HT-29 (cell line): ENCODE measurements at places on chromosomes 7 and 10. TPM values are rescaled to one million over a fixed set of nuclear protein-coding genes. Genes with fewer than 3 reads are reported as not detected.

- no peak for DNase-seq
Observed at GRCh38 chr10:44307691-44308090, 77.2 kb downstream of the CXCL12 start.

GRCh38 chr7:142188154-142188553 is 69.7 kb downstream of the PRSS58 start:
- no peak for DNase-seq

- DNase-seq = peak; percentile 28
Observed at GRCh38 chr10:109912335-109913281, 10.7 kb downstream of the XPNPEP1 start.

GRCh38 chr7:139743967-139744767 is 33.6 kb downstream of the HIPK2 start:
- no peak for DNase-seq

GRCh38 chr10:30857803-30858202 is 173.9 kb downstream of the ZNF438 start:
- no peak for DNase-seq

DNA sequence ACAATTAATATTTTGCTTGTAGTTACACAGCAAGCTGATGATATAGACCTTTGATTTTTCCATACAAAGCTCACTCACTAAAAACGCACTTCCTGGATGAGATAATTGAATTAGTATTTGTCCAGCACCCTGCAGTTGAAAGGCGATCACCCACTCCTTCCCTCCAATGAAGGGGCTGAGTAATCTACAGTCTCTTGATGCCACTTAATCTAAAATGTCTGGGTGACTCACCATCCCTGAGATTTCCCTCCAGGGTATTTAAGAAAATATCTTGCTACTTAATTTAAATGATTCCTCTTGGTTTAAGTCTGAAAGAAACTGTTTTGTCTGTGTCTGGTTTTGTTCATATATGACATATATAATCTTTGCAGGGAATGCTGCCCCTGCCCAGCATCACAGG is 515.3 kb downstream of the GRID1 start:
- DNase-seq = no peak

DNA sequence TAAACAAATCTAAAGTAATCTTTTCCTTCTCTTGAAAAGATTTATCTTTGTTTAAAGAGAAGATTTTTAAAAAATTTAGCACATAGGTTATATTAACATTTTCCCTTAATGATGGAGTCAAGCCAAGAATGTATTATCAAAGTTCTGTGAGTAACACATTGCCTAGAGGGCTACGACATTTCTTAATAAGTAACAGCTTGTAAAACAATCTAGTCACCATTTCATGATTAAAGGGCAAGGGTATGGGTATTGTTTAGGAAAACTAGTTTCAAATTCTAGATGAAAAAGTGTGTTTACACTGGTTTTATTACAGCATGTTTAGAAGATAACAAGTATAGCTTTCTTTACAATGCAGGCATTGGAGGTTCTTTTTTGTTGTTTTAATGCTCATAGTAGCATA is 28.6 kb upstream of the LAMB4 start:
- DNase-seq = peak; percentile 36

DNA sequence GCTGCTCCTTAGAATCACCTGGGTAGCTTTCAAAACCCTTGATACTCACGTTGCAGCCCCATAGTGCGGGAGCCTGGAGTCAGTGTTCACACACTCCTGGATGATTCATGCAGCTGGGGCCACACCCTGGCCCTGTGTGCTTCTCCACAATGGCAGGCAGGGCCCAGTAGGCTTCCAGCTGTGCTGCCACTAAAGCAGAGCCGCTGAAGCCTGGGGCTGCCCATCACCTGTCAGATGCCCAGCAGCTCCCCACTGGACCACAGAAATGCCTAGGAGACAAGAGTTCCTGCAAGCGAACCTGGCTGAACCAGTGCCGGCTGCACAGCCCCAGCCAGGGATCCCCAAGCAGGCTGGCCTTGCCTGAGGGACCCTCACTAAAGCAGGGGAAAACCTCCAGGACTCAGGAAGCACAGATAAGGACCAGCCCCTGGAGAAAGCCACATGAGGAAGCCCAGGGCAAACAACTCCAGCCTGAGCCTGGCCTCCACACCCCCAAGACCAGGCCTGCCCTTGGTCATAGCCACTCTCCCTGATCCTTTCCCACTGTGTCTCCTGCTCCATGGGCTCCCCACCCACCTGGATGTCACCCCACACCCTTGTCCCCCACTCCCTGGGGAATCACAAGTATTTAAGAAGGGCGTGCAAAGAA is 111.9 kb downstream of the GRID1 start:
- DNase-seq = no peak

GRCh38 chr7:33910756-33911155 is 5.4 kb downstream of the BMPER start:
- DNase-seq = no peak

GRCh38 chr10:79979976-79980687 is 31.2 kb upstream of the SFTPD start:
- no peak for DNase-seq

Gene BLVRA
- 0.73 and 2.0 TPM in 2 replicates for total RNA-seq

Gene SNCG
- 647 and 699 TPM in 2 replicates for total RNA-seq

Gene TRPV5
- 0.18 TPM in 1 of 2 replicates, not detected in the other for total RNA-seq

Gene ITIH5
- not detected in 2 replicates for total RNA-seq

Gene PLXNA4
- not detected in 2 replicates for total RNA-seq

Gene VPS26A
- total RNA-seq = 10.3 TPM in 2 replicates

Gene NANOS1
- total RNA-seq = 3.1 and 4.8 TPM in 2 replicates

Gene KCP
- 1.0 and 1.2 TPM in 2 replicates for total RNA-seq

Gene NXPH1
- not detected in 2 replicates for total RNA-seq
